Bronchial epithelial cell (primary cell): ENCODE measurements at places on chromosomes 5 and 9. TPM values are rescaled to one million over a fixed set of nuclear protein-coding genes. Genes with fewer than 3 reads are reported as not detected.

The LCN15 gene
- total RNA-seq, result not detected in 2 replicates

The LNPEP gene
- total RNA-seq, result 29.8 and 30.3 TPM in 2 replicates

The NR5A1 gene
- total RNA-seq, result not detected in 2 replicates

The PCDHA3 gene
- total RNA-seq, result under 0.01 TPM in 1 of 2 replicates, not detected in the other

The TIMD4 gene
- not detected in 2 replicates for total RNA-seq

The RECK gene
- total RNA-seq, result 1.3 and 1.4 TPM in 2 replicates

The UGT3A2 gene
- total RNA-seq, result not detected in 2 replicates

The PCDHA5 gene
- 0.13 TPM in 1 of 2 replicates, not detected in the other for total RNA-seq

The DAB2 gene
- total RNA-seq, result 0.51 and 0.79 TPM in 2 replicates

The MYOT gene
- total RNA-seq, result not detected in 2 replicates

The MCC gene
- total RNA-seq, result 43.2 and 47.4 TPM in 2 replicates

The ROR2 gene
- total RNA-seq, result 0.13 and 0.26 TPM in 2 replicates

The CDKN2AIPNL gene
- 37.1 and 45.1 TPM in 2 replicates for total RNA-seq

The BRD9 gene
- 36.1 TPM in 2 replicates for total RNA-seq

The SLC27A6 gene
- 0.13 and 1.1 TPM in 2 replicates for total RNA-seq

The PTGR1 gene
- total RNA-seq, result 67.9 and 70.4 TPM in 2 replicates

The IGIP gene
- 5.3 and 5.9 TPM in 2 replicates for total RNA-seq

The PCDHGA12 gene
- 0.79 and 1.4 TPM in 2 replicates for total RNA-seq

The ARL15 gene
- 13.7 and 19.1 TPM in 2 replicates for total RNA-seq

The ZNF300 gene
- 3.1 and 4.7 TPM in 2 replicates for total RNA-seq

The GOLGA1 gene
- total RNA-seq, result 7.9 and 9.7 TPM in 2 replicates

The SLC36A3 gene
- not detected in 2 replicates for total RNA-seq

The TBC1D13 gene
- total RNA-seq, result 11.8 and 12.6 TPM in 2 replicates

The ARID3C gene
- total RNA-seq, result 0.26 TPM in 1 of 2 replicates, not detected in the other

The CYSRT1 gene
- 3.9 and 23.2 TPM in 2 replicates for total RNA-seq

The CTXN3 gene
- total RNA-seq, result not detected in 2 replicates

The MAMDC4 gene
- total RNA-seq, result 1.1 and 1.5 TPM in 2 replicates

The CD14 gene
- total RNA-seq, result 2.3 and 3.2 TPM in 2 replicates

The C9orf153 gene
- total RNA-seq, result 0.26 TPM in 2 replicates

The PALM2AKAP2 gene
- 1.3 and 5.0 TPM in 2 replicates for total RNA-seq

The FRRS1L gene
- under 0.01 TPM in 1 of 2 replicates, not detected in the other for total RNA-seq

The PITX1 gene
- 87.7 and 145 TPM in 2 replicates for total RNA-seq

The PCDHGB6 gene
- 0.53 and 1.5 TPM in 2 replicates for total RNA-seq

The CORO2A gene
- total RNA-seq, result 22.1 and 34.7 TPM in 2 replicates

The DIRAS2 gene
- total RNA-seq, result under 0.01 TPM in 1 of 2 replicates, not detected in the other

The C9orf50 gene
- not detected in 2 replicates for total RNA-seq

The PFN3 gene
- not detected in 2 replicates for total RNA-seq
